ENCODE measurements at places on chromosomes 11 and 22.
A peak's percentile ranks its signal among the peaks of the same experiment; 100 is the strongest.

GRCh38 chr22:30733181-30733631 is 38.5 kb downstream of the OSBP2 start:
- DNase-seq, result no peak

DNA sequence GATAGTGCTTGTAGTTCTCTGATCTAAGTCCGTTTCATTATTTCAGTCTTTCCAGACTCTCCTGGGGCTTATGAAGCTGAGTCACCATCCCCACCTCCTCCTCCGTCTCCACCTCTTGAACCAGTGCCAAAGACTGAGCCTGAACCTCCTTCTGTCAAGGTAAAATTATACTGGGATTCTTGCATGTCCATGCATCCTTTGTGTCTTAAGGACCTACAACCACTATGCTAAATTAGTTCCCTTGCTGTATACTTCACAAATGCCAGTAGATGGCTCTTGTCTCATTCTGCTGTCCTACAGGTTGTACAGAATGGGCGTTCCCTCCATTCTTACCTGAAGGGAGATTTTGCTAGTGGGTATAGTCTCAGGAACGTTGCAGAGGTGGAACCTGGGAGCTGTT is 42.2 kb downstream of the POLD3 start:
- DNase-seq, result no peak

GRCh38 chr22:44609400-44609988 is 92.5 kb upstream of the PRR5 start:
- no peak for DNase-seq

DNA sequence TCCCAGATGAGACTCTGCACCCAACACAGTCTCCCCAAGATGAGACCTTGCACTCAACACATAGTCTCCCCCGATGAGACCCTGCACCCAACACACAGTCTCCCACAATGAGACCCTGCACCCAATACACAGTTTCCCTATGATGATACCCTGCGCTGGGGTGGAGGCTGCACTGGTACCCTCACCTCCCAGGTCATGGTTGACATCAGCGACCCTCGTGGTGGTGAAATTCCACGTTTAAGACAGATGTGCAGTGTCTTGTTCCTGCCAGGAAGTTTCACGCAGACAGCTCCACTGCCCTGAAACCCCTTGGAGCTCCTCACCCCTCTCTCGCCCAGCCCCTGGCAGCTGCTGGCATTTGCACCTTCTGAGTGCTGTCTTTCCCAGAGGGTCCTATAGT is 9.5 kb downstream of the MUC5AC start:
- DNase-seq, result no peak

- peak; percentile 91 for DNase-seq
Measured at GRCh38 chr22:38923463-38924346, 33.7 kb upstream of the APOBEC3A start.

GRCh38 chr11:125062931-125063428 is at the start of gene SLC37A2:
SLC37A2 (plus strand) TSS chr11:125063305; CDS start chr11:125063368, 63 bp downstream.
- peak; percentile 27 for DNase-seq

DNA sequence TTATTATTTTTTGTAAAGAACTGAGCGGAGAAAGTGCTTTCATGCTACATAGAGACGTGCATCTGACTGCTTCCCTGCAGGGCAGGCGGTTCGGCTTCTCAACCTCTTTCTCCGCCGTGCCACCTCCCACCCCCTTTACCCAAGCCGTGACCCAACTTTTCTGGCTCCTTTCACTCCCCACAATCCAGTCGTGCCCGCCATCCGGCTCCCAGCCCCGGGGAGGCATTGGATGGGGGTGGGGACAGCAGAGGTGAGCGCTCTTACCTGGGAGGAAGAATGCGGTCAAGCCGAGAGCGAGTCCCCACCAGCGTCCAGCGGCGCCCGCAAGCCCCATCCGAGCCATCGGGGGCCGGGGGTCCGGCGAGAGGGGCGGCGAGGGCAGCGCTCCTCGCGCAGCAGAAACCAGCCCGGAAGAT is 781 bp downstream of the NECTIN1 start:
- no peak for DNase-seq

- DNase-seq, result no peak
Measured at GRCh38 chr22:36870250-36870649, 9.4 kb downstream of the NCF4 start.

DNA sequence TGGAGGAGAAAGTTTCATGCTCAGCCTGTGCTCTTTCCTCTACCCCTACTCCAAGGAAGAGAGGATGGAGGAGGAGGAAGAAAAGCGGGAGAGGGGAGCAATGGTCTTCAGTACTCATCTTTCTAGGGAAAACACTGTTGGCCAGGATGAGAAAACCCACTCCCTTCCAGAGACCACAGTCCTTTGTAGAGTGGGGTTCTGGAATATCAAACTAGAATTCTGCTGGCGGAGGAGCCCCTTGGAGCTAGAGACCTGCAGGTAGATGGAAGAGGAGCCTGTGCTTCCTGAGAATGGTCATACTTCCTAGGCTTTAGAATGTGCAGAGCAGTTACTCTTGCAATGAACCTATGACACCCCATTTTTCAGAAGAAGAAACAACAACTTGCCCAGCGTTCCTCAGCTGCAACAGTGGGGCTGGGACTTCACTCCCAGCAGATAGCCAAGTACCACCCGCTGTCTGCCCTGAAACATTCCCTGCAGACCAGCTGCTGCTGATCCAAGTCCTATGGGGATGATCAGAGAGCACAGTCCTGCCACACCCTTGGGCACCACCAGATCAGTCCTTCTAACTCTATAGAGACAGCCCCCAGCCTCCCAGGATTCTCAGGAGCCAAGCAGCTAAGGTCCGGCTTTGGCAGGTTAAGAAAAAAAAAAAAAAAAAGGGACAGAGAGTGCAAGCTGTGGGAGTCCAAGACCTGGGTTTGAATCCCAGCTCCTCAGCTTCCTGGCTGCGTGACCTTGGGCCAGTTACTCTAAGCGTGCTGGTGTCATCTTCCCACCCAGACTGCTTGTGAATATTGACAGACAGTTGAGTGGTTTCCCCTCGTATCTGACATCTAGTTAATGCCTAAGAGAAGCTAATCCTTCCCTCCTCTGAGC is 664 bp downstream of the PTGDR2 start:
- DNase-seq, result no peak

DNA sequence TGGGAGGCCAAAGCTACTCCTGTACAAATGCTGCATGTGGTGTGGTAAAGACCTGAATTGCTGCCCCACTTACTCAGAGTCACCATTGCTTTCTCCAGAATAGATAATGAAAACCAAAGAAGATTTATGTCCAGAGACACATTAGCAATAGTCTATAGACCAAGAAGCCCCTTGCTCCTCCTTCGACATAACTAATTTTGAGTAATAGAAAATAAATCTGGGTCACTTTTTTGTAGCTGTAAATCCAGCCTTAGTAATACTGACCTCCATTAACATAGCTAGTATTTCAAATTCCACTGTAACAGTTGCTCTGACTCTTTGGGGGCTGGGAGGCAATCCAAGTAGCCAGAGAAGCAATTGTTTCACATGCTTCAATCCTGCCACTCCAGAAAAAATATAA is 145.9 kb downstream of the MAML2 start:
- DNase-seq, result no peak

GRCh38 chr11:110038201-110038600 is 55.0 kb upstream of the ZC3H12C start:
- no peak for DNase-seq

DNA sequence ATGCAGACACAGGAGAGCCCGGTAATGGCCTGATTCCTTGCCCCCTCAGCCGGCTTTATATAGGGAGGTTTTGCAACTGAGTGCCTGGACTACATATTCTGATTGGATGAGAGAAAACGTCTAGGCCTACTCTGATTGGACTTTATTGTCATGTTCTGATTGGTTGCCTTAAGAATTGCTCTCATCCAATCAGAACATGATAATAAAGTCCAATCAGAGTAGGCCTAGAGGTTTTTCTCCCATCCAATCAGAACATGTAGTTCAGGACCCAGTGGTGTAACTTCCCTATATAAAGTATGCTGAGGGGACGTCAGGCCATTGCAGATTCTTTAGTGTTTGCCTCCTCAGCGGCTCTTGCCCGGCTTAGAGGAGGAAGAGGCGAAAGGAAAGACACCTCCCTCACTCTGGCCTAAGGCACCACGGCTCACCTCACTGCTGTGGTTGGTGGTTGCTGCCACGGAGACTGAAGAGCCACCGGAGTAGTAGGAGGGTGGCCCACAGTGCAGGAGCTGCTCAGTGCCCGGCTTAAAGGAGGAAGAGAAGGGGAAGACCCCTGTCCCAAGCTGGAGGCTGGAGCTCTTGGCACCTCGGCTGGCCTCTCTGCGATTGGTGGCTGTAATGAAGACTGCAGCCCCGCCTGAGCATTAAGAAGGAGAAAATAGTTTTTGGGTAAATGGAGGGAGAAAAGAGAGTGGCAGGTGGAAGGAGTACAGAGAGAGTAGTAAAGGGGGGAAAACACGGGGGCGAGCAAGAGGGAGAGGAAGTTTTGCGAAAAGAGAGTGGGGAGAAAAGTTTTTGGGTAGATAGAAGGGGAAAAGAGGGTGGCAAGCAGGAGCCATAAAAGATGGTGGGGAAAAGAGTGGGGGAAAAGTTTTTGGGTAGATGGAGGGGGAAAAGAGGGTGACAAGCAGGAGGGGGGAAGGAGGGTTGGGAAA is 116.7 kb upstream of the SERPIND1 start:
- no peak for DNase-seq

DNA sequence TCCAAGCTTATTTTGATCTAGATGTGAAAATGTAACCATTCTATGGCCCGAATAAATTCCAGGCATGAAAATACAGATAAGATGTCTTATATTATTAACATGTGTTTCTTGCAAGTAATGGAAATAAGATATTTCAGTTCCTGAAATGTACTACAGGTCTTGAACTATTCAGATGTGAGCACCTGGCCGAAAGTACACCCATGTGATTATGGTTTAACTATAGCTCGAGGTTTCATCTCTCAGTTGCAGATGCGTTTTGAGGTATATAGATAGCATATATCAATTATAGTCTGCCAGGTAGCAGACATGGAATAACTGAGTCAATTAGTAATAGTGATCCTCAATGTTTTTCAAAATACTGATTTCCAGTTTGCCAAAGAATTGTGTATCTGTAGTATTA is 68.3 kb downstream of the DDIAS start:
- no peak for DNase-seq

DNA sequence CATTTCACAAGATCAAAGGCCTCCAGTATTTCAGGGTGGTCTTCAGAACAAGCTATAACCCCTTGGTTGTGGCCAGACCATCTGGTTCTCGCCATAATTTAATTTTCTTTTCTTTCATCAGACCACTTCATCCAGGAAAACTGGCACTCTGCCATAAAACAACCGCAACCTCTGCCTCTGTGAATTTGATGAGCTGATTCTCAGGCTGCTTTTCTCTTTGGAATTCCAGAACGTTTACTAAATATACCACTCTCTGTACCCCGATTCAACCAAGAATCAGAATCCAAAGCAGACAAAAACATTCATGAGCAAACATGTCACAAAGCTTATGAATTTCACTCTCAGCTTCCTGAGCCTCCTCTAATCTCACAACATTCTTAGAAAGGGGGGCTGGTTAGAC is 331.8 kb upstream of the SYN3 start:
- DNase-seq, result no peak

DNA sequence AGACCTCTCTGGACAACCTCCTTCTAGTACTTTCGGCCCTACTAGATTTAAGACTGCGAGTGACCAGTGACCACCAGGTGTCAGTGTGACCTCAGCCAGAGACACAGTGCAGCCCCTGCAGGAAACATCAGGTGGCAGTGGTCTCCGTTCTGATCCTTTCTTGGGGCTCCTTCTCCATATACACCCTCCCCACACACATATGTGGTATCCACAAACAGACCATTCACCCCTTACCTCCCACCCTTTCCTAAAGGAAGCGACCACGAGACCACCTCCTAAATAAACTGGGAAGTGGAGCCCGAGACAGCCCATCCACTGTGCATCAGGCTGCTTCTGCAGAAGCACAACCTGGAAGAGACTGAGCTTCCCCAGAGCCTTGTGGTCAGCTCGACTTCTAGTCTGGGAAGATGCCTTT is 38.5 kb upstream of the CYP2D6 start:
- peak; percentile 49 for DNase-seq

GRCh38 chr11:59292611-59293010 is 66.1 kb upstream of the OR5AN1 start:
- no peak for DNase-seq

GRCh38 chr11:71399341-71399740 is 48.9 kb downstream of the DHCR7 start:
- DNase-seq, result no peak

DNA sequence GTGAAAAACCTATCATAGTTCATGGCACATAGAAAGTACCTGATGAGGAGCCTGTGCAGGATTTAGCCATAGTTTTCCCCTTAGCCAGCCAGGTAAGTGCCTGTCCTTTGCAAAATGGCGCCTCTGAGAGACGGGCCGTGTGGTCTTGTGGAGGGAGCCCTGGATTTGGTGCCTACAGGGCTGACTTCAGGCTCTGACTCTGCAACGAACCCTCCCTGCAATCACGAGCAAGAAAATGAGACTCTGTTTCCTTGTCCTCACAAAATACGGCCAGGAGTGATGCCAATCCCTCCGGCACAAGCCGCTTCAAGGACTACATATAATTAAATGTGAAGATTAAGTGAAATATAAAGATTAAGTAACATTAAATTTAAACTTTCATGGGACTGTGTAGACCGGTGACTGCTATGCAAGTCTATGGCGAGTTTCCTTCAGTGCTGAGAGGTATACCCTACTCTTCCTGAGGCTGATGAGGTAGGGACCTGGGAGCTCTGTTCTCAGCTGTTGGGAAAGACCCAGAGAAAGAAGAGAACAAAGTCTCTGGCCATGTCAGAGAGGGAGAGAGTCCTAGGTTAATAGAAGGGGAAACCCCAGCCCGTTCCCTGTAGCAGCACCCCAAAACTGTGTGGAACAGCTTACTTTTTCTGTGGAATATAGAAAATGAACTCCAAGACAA is 6.1 kb upstream of the CXCR5 start:
- no peak for DNase-seq

DNA sequence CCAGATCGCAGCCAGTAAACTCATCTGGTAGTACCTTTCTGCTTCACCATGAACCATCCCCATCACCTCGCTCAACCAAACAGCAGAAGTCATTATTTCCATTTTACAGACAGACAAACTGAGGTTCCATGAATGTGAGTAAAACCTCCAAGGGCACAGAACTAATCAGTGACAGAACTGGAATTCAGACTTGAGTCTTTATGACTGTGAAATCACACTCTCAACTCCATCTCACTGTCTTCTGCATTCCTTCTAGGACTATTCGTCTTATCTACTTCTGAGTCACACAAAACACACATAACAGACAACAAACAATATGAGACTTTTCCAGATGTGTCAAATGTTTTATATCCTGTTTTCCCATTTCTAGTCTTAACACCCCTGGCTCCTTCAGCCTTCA is 9.3 kb upstream of the NUP50 start:
- DNase-seq, result no peak

- no peak for DNase-seq
Measured at GRCh38 chr11:34214961-34215805, 109.8 kb downstream of the NAT10 start.

Data from putamen (tissue), 1 donor.